Osteocyte (in vitro differentiated cells): ENCODE measurements at places on chromosomes 12 and 14. TPM values are rescaled to one million over a fixed set of nuclear protein-coding genes. Genes with fewer than 3 reads are reported as not detected.

Gene HOXC9
- not detected in 2 replicates for total RNA-seq

DNA sequence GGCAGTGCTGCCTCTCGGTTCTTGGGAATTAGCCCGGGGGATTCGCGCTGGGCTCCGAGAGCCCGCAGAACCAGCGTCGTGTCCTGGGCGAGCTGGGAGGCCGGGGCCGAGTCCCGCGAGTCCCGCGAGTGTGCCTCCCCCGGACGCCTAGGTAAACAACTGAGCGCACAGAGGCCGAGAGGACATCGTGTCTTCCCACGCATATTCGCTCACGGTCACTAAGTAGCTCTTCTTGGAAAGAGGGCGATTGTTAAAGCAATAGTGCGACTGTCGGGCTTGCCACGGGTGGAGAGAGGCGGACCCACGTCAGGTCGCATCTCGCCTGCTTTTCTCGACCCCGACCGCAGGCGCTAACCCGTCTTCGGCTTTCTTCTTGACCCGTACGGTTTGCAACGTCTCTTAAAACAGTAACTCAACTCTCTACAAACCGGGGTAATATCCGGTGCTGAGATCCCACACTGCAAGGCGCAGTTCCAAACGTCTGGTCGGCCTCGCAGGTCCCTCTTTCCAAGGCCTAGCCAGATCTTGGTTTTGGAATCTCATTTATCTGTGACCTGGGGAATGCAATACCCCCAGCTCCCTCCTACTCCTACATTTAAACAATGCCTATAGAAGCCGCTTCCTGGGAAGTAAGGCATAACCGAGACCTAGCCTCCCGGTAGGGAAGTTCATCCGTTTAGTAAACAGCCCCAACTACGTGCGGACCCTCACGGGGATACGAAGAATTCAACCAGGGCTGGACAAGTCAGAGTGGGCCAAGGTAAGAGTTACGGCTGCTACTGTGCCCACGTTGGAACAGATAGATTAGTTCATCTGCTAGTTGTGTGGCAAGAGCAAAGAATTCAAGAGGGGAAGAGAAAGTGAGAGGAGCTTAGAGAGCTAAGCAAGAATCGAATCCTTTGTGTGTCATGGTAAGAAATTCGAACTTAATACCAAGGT is 736 bp upstream of the PHLDA1 start:
- peaks cover 12% of the 10 kb centered on the region for H3K36me3 ChIP-seq
- no peaks in the 10 kb centered on the region for H3K27me3 ChIP-seq
- peak overlapping the region; percentile 95 for H3K27ac ChIP-seq
- H3K4me3 ChIP-seq: peak overlapping the region; percentile 96
- peaks cover 32% of the 10 kb centered on the region for H3K4me1 ChIP-seq

DNA sequence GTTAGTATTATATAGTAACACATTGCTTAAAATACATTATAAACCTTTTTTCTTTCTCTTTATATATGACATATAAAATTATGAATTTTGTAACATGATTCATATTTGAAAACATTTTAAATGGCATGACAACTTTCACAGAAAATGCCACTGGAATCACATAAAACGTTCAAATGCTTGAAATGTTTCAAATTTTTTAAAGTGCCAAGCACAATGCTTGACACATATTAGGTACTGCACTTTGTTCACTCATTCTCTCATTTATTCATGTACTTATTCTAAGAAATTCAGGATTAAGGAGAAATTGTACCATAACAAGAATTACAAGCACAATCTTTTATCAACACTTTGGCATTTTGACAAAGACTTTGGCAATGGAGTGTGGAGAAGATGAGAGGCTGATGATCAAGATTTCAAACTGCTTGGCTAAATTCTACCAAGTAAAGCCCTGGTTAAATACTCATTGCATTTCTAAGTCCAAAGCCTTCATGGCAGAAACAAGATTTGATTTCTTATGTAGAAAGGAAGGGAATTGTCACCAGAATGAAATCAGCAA is 232.2 kb downstream of the C12orf50 start:
- DNase-seq: no peak
- peak overlapping the region; percentile 59 for H3K27ac ChIP-seq
- H3K27me3 ChIP-seq: no peaks in the 10 kb centered on the region
- peaks cover 60% of the 10 kb centered on the region for H3K4me1 ChIP-seq
- no peak overlapping the region for H3K4me3 ChIP-seq

DNA sequence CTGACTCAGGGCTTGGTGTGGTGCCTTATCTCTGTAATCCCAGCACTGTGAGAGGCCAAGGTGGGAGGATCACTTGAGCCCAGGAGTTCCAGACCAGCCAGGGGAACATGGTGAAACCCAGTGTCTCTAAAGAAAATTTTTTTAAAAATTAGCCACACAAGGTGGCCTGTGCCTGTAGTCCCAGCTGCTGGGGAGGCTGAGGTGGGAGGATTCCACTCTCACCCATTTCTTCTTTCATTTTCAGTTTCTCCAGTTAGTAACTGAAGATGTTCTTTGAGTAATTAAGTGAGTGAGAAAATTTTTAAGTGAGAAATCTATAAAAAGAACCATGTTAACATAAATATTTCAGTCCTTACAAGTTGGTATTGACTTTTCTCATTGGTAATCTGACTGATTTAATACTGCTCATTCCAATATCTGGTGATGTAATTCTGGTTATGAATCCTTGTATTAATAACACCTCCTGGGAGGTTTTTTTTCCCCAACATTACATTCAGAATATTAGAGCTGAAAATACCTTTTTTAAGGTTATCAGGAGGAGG is 6.1 kb downstream of the METTL3 start:
- peak overlapping the region; percentile 31 for H3K27ac ChIP-seq
- no peak overlapping the region for H3K4me3 ChIP-seq
- H3K4me1 ChIP-seq: peaks cover 13% of the 10 kb centered on the region
- no peaks in the 10 kb centered on the region for H3K27me3 ChIP-seq

DNA sequence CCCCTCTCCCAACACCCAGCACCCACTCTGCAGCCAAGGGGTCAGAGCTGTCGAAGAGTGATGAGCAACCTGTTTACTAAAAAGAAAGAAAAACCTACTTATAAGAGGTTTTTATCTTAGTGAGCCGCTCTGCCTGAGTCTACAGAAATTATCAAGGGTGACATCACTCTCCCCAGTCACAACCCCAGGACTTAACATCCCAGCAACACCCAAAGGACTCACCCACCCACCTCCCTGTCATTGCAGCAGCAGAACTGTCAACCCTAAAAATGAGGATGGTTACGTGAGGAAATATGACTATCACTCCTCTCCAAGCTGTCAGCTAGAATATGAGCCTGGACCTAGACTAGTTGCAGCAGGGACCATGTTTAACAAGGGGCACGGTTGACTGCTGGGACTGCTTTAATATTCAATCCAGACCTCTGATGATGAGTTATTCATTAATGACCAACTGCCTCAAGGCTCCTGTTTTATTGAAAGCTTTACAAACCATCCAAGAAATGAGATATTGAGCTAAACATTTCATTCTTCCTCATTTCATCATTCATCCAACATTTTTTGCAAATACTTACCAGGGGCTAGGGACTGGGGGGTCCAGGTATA is 53.9 kb upstream of the FICD start:
- H3K4me3 ChIP-seq: no peak overlapping the region
- H3K4me1 ChIP-seq: peaks cover 4% of the 10 kb centered on the region
- DNase-seq: no peak
- no peaks in the 10 kb centered on the region for H3K36me3 ChIP-seq

GRCh38 chr12:51827925-51828818 is 20.3 kb downstream of the FIGNL2 start:
- H3K4me1 ChIP-seq: no peaks in the 10 kb centered on the region
- H3K36me3 ChIP-seq: no peaks in the 10 kb centered on the region
- no peak overlapping the region for H3K27ac ChIP-seq
- no peak for DNase-seq
- H3K4me3 ChIP-seq: no peak overlapping the region
- peaks cover 26% of the 10 kb centered on the region for H3K27me3 ChIP-seq

- H3K4me3 ChIP-seq: no peak overlapping the region
- no peaks in the 10 kb centered on the region for H3K36me3 ChIP-seq
- H3K4me1 ChIP-seq: no peaks in the 10 kb centered on the region
- H3K27me3 ChIP-seq: peaks cover 2% of the 10 kb centered on the region
Measured at GRCh38 chr12:13887779-13888388, 93.5 kb downstream of the GRIN2B start.

- H3K27ac ChIP-seq: no peak overlapping the region
- no peak overlapping the region for H3K4me3 ChIP-seq
- no peaks in the 10 kb centered on the region for H3K36me3 ChIP-seq
- no peaks in the 10 kb centered on the region for H3K4me1 ChIP-seq
- no peak for DNase-seq
- peaks cover 22% of the 10 kb centered on the region for H3K27me3 ChIP-seq
Measured at GRCh38 chr12:96701856-96702255, 205.2 kb upstream of the NEDD1 start.
